ENCODE measurements at places on chromosomes 1 and 21.

- no peak for DNase-seq
Observed at GRCh38 chr1:57910782-57911181, 486.9 kb upstream of the DAB1 start.

- no peak for DNase-seq
Observed at GRCh38 chr1:47663286-47663685, 225.4 kb downstream of the FOXD2 start.

DNA sequence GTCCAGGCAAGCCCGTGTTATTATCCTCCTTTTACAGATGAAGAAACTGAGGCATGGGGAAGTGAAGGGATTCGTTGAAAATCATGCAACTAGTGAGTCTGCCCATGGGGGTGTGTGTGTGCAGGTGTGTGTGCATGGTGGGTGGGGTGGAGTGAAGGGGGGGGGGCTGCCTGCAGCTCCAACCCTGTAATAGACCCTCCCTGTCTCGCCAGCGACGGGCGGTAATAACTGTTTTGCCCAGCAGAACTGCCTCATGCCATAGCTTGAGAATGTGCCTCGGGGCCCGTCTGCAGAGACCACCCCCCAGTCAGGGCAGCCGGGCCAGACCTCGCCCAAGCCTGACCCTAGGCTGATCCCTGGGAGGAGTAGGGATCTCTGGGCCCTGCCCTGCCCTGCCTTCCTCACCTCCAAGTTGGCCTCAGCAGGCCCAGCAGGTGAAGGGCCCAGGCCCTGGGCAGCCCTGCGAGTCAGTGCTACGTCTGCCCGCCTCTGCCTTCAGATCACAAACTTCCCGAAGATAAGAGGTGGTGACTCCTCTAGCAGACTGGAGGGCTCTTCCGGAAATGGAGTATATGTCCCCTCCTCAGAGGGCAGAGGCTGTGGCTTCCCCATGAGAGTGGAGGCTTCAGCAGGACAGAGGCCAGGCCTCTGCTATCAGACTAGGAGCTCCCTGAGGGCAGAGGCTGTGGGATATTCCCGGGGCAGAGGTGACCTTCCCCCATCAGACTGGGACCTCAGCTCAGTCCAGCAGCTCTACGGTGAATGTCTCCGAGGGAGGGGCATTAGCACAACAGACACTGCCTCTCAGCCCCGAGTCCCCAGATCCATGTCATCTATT lies 15.7 kb upstream of the EPHA2 start:
- DNase-seq: no peak

DNA sequence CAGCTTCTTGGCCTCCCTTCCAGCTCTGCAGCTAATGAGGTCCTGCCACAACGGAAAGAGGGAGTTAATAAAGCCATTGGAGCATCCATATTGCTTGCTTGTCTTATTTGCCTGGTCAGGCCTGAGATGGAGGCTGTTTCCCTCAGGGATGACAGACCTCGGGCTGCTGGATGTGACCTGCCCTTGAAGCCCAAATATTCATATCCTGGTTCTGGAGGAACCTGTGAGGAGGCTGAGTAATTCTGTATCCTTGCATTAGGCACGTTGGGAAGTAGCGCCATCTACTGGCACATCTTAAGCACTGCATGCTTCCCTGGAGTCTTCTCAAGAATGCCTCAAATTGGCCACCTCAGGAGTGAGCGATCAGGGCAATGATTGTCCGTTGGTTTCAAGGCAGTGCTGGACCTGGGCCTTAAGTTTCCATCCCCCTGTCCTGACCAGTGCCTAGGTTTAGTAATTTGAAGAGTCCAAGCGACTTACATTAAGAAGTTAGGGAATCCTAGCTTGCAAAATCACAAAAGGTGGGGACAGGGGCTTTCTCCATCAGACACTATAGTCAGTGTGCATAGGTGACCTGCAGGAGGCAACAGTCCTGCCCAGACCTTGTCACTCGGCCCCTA lies 13.8 kb upstream of the NASP start:
- peak; percentile 73 for DNase-seq

- no peak for DNase-seq
Observed at GRCh38 chr1:28482138-28482537, 23.7 kb upstream of the RCC1 start.

DNA sequence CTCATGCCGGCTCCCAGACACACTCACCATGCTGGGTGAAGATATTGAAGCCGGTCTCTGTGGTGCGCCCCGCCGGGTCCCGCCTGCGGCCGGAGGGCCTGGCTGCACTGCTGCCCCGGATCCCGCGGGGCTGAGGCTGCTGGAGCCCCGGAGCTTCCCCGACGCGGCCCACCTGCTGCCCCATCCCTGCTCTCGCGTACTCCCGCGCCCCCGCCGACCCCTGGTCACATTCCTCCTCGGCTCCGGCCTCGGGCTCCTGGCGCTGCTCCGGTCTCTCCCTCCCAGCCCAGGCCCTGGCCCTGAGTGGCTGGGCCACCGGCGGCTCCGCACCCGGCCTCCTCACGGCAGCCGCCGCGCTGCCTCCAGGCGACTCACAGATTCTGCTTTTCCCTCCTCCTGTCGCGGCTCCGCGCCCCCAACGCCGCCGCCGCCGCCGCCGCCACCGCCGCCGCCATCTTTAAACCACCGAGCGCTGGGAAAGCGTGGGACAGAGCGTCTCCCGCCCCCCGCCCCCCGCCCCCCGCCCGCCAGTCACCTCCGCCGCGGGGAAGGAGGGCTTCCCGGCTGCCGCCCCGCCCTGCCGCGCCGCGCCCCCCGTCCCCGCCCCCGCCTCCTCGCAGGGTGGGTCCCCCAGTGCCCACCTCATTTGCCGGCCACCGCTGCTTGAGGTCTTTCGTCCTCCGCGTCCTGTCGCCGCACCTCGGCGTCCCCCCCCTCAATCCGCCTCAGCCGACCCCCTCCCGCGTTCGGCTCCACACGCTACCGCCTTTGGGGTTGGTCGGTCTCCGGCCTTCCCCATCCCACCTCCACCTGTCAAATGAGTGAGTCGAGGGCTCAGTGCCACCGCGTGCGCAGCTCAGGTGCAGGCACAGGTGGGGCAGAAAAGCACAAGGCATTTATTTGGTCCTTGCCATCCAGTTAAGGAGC lies at the start of gene ABL2:
Gene ABL2, minus strand, starts transcription at position 464 of the 927 bp plus-strand sequence. Its CDS starts 280 bp downstream, at position 184.
- DNase-seq: peak; percentile 36

DNA sequence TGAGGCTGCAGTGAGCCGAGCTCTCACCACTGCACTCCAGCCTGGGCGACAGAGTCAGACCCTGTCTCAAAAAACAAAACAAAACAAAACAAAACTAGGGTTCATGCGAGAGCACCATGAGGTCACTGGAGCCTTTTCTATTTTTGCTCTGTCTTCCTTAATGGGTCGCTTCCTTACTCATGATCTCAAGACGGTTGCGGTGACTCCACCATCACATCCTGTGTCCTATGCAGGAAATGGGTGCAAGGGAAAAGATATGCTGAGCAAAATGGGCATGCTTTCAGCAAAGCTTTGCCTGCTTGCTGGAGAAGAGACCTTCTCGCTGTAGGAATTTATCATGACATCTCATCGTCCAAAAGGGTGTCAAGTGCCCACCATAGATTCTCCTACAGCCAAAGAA lies 36.4 kb downstream of the WNT9A start:
- no peak for DNase-seq

GRCh38 chr21:34129901-34130715 lies 56.7 kb downstream of the MRPS6 start:
- peak; percentile 42 for DNase-seq

DNA sequence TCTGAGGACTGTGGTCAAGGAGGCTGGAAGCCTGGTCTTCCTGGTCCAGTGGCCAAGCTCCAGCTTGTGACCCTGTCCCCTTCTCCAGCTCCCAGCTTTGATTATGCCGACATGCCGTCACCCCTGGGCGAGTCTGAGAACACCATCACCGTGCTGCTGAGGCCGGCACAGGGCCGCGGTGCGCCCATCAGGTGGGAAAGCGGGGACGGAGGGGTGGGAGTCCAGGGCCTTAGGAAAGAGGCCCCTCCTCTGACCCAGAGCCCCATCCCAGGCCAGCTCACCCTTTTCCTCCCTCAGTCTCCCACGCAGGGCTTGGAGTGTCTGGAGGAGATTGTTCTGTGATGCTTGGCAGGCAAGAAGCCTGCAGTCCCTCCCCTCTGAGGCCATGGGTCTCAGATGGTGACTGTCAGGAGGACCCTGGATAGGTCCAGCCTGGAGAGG lies 43.6 kb downstream of the PTPRU start:
- DNase-seq: no peak

GRCh38 chr1:51976846-51977602 lies 13.5 kb downstream of the RAB3B start:
- DNase-seq: no peak

DNA sequence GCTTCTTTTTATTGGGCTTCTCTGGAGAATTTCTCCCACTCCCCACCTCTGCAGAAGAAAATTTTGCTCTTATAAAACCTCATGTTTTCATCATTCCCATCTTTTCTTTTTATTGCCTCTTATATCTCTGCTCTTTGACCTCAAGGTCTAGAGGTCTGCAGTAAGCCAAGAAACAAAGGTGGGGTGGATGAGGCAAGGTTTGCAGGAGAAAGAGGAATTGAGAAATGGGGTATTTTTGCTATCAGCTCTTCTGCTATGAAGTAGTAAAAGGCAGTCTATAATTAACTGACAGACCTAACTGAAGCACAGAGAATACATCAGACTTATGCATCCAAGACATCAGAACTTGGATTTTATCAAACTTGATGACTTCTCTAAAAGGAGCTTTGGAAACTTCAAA lies 22.9 kb downstream of the SYT11 start:
- no peak for DNase-seq

GRCh38 chr1:23791516-23792047 lies 637 bp downstream of the LYPLA2 start:
- DNase-seq: no peak

- no peak for DNase-seq
Observed at GRCh38 chr1:109228167-109228566, 14.4 kb downstream of the SARS1 start.

- no peak for DNase-seq
Observed at GRCh38 chr1:116879478-116880133, 30.1 kb upstream of the PTGFRN start.

DNA sequence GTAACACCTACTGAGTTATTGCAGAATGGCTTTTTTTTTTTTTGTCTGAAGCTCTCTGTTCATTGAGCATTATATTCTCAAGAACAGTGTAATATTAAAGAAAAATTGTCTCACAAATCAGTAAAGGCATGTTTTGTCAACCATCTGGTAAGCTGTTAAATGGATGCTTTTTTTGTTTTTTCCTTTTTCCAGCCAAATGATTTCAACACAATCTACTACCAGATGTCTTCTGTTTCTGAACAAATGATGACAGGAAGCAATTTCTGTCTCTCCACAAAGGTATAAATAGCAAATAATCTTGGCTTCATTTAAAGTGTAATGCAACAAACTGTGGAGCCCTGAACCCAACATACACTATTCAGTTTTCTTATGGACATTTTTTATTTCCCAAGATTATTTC lies 78.6 kb upstream of the RGS2 start:
- peak; percentile 34 for DNase-seq

Data from fibroblast of upper back skin (primary cell).